Posterior vena cava (tissue), 2 donors: ENCODE measurements at places on chromosomes 11 and 22.

GRCh38 chr11:64001484-64002420 lies 15.5 kb downstream of the OTUB1 start:
- DNase-seq = no peak

DNA sequence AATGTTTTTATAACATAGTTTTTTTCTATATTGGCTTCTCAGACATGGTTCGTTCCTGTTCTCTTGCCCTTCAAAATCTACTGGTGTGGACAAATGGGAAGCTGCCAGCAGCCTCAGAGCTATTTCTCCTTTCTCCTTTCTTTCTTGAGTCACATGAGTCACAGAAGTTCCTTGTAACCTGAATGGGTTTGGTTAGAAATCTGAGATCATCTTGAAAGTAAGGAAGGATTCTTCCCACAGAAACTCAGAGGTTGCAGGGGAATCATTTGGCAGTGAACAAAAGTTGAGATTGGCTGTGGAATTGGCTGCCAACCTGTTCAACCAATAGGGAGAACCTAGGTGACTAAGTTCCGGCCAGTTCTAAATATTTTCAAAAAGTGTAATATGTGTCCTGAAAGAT lies 12.5 kb downstream of the PLET1 start:
- no peak for DNase-seq

DNA sequence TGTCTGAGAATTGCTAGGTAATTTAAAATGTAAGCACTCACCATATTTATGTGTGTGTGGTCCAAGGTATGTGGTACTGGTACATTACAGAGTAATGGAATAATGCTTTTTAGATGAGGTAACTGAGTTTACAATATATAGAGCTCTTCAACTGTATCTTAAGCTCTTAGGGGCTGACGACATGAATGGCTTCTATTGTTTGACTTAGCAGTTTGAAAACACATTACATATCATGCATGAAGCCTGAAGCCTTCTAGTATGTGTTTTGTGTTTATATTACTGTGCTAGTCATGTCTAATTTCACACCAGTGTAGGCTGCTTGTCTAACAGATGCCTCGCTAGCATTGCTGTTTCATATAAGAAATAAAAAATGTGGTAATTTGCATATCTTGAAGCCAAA lies 37.2 kb downstream of the GAS2 start:
- DNase-seq = no peak

- DNase-seq = no peak
Observed at GRCh38 chr11:77109236-77110019, 6.8 kb downstream of the OMP start.

- DNase-seq = no peak
Observed at GRCh38 chr11:87013912-87014825, 23.6 kb upstream of the TMEM135 start.
